ENCODE measurements at places on chromosomes 5 and 9.

- peak; percentile 19 for DNase-seq
These were observed 313.2 kb downstream of the SLIT3 start for GRCh38 chr5:168987543-168988300.

DNA sequence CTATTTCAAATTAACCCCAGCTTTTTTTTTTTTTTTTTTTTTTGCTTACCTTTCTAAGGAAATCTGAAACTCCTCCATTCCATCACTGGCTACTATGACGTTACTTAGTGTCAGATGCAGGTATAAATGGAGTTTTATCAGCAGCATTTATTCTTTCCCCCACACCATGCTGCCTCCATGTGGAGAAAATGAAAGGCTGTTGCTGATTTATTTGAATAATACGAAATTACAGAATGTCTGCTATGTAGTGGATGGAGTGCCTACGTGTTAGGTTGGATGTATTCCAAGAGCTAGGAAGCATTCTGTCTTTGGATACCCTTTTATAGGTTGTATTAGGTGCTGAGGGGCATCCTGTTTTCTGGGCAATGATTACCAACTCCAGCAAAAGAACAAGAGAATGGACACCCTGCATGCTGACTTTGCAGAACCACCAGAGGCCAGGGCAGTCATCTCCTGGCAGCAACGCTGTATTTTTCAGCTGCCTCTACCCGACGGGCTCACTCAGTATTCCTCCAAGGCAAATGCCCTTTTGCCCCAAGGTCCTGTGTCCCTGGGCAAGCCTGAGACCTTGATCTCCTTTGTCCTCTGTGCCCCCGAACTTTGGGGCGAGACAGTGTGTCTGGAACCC lies 199.5 kb downstream of the ALDH1A1 start:
- DNase-seq: no peak

DNA sequence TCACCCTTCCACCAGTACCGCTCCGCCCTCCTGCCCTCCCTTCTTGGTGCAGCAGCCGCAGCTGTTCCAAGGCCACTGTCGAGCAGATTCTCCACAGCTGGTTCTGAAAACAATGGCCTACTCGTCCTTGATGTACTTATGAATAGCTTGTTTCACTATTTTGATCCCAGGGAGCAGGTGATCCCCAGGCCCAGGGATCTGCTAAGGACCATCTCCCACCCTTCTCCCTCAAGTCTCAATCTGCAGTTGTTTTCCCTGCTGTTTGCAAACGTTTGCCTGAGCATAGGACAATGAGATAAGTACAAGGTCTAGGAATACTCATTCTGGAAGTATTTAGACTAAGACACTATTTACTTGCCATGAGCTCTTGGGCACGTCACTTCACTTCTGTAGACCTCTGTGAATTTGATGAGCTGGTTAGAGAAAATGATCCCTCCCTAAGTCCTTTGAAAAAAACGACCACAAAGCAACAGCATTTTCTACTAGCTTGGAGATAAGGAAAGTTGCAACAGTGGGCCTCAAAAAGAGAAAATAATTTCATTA lies 1.8 kb downstream of the LURAP1L start:
- DNase-seq: no peak

- no peak for DNase-seq
These were observed 24.6 kb downstream of the NR2F1 start for GRCh38 chr5:93607367-93608258.

- no peak for DNase-seq
These were observed 7.3 kb downstream of the GPBP1 start for GRCh38 chr5:57181154-57181553.

DNA sequence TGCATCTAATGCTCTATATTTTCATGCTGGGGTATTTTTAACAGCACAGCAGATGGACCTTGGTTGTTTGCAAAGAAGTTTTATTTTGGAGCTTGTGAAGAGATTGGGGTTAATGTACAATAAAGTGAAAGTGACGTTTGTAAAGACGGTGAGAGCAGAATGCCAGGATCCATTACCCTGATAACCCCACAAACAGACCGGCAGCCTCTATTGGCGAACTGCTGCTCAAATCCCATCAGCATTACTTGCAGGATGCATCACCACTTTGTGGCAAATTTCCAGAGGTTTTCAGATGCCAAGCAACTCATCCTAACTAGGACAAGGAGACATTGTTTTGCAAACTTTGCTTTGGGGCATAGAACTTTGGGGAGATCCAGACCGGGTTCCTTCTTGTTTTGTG lies 383.3 kb upstream of the ZNF462 start:
- DNase-seq: no peak

- DNase-seq: no peak
These were observed 25.9 kb upstream of the CACNA1B start for GRCh38 chr9:137851516-137852267.

DNA sequence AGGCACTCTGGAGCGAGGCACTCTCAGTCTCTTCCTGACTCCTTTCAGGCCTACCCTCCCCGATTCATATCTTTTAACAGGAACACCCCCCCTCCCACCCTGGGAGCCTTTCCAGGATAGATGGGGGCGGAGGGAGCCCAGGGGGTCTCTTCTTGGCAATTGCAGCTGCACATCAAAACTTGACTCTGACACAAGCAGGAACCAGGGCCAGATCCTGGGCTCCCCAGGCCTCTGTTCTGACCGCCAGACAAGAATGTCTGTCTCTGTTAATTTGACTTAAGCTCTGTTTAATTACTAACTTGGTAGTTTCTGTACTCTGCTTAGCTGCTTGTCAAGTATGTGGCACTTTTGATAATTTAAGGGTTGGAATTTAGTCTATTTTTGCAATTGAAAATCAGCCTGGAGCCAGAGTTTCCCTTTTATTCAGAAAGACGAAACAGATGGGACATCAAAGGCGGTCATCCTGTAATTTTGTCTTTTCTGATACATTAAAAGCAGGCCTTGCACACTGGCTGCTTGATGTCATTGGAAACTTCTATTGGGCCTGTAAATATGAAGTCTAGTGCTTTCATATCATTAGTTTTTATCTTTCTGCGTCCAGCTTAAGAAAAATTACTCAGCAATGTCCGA lies 43.3 kb downstream of the ACTL7B start:
- no peak for DNase-seq

DNA sequence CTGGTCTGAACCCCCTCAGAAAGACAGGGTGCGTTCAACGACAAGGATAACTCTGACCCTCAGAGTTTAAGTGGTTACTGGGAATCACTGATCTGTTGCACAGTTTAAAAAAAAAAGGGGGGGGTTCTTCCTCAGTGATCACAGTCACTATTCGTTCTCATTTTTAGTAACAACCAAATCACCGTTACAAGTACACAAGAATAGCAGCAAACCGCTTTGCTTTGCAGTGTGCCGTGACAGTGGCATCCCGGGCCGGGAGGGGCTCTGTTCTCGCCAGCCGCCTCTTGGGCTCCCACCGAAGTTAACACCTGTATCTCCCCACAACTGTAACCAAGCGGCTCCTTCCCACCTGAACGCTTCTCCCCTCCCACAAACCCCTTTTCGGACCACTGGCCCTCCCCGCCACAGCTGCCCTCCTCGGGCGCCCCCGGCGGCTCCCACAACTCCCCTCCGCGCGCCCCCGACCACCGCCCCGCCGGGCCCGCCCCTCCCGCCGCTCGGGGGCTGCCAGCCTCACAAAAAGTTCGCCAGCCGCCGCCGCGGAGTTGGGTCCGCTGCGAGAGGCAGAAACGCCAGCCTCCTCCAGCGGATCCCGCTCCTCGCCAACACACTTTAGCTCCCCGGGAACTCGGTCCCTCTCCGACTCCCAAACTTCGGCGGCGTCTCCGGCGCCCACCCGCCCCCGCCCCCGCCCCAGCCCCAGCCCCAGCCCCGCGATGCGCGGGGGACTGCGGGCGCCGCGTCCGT lies 1.2 kb downstream of the SSBP2 start:
- peak; percentile 2 for DNase-seq

- DNase-seq: no peak
These were observed 111.0 kb upstream of the RETREG1 start for GRCh38 chr5:16727755-16728325.

- DNase-seq: no peak
These were observed 45.7 kb upstream of the HAND1 start for GRCh38 chr5:154523709-154524108.

- DNase-seq: no peak
These were observed 1.2 kb downstream of the RAPGEF6 start for GRCh38 chr5:131633830-131634229.

- DNase-seq: no peak
These were observed 69.0 kb downstream of the UGCG start for GRCh38 chr9:111965566-111966019.

DNA sequence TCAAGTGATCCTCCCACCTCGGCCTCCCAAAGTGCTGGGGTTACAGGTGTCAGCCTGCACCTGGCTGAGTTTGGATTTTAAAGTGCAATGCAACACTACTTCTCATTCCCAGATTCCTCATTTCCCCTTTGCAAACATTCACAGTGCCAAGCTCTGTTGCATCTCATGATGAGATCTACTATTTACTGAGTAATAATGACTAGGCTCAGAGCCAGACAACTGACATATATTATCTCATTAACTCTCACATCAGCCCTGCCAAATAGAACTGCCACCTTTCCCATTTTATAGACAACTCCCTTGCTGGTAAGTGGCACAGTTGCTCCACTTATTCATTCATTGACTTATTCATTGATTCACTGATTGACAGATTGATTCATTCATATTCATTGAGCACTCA lies 7.0 kb downstream of the PDE6A start:
- no peak for DNase-seq

DNA sequence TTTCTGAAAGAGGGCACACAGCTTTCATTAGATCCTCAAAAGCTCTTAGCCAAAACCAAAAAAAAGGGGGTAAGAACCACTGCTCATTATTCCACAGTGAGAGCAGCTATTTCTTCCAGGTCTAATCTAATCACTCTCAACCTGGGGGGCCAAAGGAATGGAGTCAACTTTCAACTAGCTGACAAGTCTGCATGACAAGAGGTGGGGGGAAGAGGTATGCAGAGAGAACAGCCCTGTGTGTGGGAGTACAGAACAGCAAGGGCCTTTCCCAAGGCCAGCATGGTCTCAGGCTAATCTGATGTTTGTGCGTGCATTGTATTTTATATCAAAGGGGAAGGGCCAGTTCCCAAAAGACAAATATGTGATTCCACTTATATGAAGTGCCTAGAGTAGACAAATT lies 36.9 kb upstream of the PIP5K1B start:
- DNase-seq: no peak

DNA sequence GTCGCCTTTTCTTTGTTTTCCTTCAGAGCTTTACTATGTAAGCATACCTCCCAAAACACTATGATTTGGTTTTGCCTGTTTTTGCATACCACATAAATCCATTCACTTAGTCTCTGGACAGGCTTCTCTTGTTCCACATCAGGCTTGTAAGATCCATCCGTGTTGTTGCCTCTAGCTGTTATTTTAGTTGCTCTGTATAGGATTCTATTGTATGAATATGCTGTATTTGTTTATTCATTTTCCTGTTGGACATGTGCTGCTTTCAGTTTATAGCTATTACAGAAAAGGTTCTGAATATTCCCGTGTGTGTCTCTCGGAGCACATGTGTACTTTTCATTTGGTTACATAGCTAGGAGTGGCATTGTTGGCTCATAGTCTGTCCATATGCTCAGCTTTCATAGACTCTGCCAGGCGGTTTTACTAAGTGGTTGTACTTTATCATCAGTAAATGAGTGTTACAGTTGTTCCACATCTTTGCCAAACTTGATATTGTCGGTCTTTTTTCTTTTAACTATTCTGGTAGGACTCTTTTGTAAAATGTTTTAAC lies 41.8 kb downstream of the NUP214 start:
- DNase-seq: no peak

- DNase-seq: no peak
These were observed 2.9 kb downstream of the UBE2B start for GRCh38 chr5:134374232-134374631.

DNA sequence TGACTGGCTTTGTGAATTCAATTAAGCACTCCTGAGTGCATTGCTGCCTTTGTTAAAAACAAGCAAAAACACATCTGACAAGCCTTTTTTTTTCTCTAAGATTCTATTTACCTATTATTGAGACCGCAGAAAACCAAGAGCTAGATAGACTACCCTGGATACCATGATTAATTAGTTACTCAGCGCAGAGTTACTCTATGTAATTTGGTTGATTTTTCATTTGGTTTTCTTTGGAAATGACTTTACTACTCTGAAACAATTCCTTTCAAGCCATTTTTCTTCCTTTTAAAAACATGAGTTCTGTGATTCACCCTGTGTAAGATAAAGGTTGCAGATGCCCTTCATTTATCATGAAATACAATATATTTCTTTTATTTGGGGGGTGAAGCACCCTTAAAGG lies 421.6 kb upstream of the PIK3R1 start:
- no peak for DNase-seq

DNA sequence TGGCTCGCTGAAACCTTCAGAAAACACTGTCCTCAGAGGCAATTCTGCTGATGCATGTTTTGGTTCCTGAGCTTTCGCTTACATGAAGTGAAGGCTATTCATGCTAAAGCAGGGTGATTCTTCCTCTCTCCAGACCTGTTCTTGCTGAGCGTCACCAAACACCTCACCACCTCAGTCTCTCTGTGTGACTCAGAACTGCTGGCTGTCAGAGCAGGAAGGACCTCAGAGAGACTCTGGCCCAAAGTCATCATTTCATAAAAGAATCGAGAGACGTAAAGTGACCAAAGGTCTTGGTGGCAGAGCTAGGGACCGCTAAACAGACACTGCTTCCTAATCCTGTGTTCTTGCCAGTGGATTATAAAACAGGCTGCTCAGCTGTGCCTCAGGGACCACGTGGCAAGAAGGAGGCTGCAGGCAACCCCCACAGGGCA lies 73.8 kb downstream of the LHFPL2 start:
- no peak for DNase-seq

DNA sequence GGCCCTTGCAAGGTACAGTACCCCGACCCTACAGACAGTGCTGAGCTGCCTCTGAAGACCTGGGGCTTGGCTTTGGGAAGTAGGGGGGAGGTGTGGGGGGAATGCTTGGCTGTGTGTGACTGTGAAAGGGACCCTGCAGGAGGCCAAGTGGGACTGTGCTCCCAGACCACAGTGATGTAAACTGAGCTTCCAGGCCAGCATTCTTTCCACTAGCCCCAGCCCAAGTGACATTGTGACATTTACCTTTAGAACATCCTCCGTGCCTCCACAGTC lies 31.2 kb downstream of the HMCN2 start:
- no peak for DNase-seq

DNA sequence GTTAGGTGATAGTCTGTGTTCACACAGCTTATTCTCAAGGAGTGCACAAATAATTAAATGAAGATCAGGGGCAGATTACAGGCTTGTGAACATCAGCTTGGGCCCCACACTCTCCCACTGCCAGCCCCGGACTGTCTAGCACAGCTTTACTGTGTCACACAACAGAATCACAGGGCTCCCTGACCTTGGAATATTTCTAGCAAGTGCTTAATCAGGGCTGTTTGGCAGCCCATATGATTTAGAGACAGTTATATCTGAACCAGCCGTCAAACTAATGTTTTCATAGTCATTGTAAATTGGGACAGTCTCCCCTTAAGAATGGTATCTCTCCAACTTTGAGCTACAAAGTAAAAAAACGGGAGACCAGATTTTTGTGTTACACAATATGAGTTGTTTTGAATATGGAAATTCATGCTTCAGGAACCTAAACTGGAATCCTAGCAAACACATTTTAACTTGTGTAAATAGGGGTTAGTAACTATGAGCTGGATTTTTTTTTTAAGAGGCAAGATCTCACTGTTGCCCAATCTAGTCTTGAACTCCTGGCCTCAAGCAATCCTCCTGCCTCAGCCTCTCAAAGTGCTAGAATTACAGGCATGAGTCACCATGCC lies 517.6 kb downstream of the BNC2 start:
- DNase-seq: no peak
